ENCODE measurements at places on chromosomes 4 and X.
A peak's percentile ranks its signal among the peaks of the same experiment; 100 is the strongest.

- DNase-seq: peak; percentile 11
These were observed 300.5 kb downstream of the TRIML1 start for GRCh38 chr4:188439641-188440311.

GRCh38 chr4:122909683-122910082, 12.7 kb downstream of the NUDT6 start:
- DNase-seq: no peak

- peak; percentile 59 for DNase-seq
These were observed 125.0 kb upstream of the TBL1X start for GRCh38 chrX:9339603-9340491.

DNA sequence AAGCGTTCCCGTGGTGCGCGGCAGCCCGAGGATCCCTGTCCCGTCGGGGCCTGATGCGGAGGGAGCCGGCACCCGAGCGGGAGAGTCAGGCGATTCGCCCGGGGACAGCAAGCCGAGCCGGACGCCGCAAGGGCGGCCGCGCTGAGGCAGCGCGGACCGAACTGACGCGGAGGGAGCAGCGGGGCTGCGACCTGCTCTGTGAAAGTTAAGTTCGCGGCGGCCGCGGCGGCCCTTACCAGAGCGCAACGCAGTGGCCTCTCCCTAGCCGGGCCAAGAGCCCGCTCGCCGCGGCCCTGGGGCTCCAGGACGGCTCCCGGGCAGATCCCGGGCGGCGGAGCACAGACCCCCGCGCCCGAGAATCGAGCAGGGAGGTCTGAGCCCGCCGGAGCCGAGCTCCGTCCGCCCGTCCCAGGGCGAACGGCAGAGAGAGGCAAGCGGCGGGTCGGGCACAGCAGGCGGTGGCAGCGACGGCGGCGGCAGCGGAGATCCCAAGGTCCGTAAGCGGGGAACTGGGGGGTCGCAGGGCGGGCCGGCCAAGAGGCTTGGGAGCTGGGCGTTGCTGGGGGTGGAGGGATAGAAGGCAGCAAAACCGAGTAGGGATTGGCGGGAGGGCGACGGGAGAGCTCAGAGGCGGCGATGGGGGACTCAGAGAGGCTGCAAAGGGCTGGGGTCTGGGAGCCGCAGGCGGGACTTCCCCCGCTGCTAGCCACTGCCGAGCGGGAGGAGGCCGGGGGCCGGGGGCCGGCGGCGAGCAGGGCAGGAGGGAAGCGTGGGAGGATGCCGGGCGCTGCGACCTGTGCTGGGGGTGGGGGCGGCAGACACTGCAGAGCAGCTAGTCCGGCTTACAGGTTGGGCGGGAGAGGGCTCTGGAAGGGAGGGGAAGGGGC, 1.0 kb downstream of the GPR50 start:
- DNase-seq: no peak
